ENCODE measurements at places on chromosomes 6 and 20. TPM values are rescaled to one million over a fixed set of nuclear protein-coding genes. Genes with fewer than 3 reads are reported as not detected.
A peak's percentile ranks its signal among the peaks of the same experiment; 100 is the strongest.

DNA sequence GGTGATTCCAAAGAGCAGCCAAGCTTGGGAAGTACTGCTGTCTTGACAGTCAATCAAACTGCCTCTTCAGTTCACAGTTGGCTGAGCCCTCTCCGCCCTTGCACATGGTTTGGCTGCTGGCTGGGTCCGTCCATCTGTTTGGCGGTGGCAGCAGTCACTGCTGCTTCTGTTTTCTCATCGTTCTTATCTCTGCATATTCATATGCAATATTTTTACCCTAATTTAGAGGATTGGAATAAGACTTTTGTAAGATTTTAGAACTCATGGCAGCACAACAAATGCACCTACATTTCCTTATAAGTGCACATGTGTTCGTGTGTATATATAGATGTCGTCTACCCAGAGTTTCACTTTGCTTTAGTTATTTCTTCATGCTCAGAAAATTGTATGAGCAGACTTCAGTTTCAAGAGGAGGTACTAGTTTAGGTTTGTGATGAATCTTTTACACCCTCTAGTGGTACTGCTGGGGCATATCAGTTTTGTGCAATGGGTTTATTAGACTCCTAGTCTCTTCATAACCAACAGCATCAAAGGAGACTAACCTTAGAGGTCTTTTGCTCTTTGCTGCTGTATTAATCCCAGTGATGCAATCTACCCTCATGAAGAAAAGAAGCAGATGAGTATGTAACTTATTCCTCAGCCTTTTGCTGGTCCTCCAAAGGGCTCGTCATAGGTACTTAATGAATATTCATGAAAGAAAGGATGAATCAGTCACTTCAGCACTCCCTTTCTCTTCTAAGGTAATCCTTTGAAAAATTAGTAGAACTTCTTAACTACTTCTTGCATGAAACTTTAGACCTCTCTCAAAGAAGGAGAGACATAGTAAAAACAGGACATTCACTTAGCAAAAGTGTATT, 44.3 kb downstream of the KHDC1L start:
- peak overlapping the region; percentile 50 for H3K27ac ChIP-seq
- no peaks in the 10 kb centered on the region for H3K36me3 ChIP-seq
- peak; percentile 46 for DNase-seq
- no peaks in the 10 kb centered on the region for H3K27me3 ChIP-seq
- H3K4me1 ChIP-seq = peaks cover 11% of the 10 kb centered on the region

DNA sequence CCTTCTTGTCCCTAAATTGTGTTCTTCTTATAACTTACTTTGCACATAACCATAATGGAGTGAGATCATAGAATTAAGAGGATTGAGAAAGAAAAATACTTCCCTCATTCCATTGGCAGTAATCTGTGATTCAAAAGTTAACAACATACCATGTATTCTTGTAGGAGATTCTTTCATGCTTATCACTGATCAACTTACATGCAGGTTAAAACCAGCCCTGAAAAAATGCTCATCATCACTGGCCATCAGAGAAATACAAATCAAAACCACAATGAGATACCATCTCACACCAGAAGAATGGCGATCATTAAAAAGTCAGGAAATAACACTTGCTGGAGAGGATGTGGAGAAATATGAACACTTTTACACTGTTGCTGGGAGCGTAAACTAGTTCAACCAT, 36.5 kb upstream of the GFRAL start:
- no peaks in the 10 kb centered on the region for H3K27me3 ChIP-seq
- H3K27ac ChIP-seq = no peak overlapping the region
- no peak overlapping the region for H3K4me3 ChIP-seq

Gene TCF21
- total RNA-seq = not detected

- H3K4me1 ChIP-seq = no peaks in the 10 kb centered on the region
- DNase-seq = peak; percentile 31
- H3K36me3 ChIP-seq = no peaks in the 10 kb centered on the region
- H3K27ac ChIP-seq = no peak overlapping the region
These were observed 18.4 kb upstream of the SLC22A1 start for GRCh38 chr6:160102956-160103824.

GRCh38 chr6:145863366-145863765, 48.8 kb upstream of the FBXO30 start:
- H3K4me3 ChIP-seq = no peak overlapping the region
- H3K27ac ChIP-seq = no peak overlapping the region
- no peaks in the 10 kb centered on the region for H3K4me1 ChIP-seq

- H3K36me3 ChIP-seq = peaks cover 3% of the 10 kb centered on the region
- H3K4me1 ChIP-seq = no peaks in the 10 kb centered on the region
These were observed 66.2 kb upstream of the RALGAPA2 start for GRCh38 chr20:20778676-20779075.

Measured in glutamatergic neuron (in vitro differentiated cells).